NCI-H2029 treated with DMSO at 0.1 percent for 48 hours (cell line): ENCODE measurements at places on chromosomes 1 and 21.

DNA sequence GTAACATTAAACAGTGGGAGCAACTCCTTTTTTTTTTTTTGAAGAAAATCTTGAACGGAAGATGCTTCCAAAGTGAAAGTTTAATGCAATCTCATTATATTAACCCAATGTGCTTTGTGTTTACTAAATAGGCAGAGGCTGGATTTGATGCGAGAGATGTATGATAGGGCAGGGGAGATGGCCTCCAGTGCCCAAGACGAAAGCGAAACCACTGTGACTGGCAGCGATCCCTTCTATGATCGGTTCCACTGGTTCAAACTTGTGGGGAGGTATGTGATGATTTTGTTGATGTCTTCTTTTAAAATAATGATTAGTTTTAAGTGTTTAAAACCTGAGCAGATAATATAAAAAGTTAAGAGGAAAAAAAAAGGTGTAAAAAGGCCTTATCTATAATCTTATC is 74.2 kb upstream of the PGD start:
- DNase-seq, result no peak

DNA sequence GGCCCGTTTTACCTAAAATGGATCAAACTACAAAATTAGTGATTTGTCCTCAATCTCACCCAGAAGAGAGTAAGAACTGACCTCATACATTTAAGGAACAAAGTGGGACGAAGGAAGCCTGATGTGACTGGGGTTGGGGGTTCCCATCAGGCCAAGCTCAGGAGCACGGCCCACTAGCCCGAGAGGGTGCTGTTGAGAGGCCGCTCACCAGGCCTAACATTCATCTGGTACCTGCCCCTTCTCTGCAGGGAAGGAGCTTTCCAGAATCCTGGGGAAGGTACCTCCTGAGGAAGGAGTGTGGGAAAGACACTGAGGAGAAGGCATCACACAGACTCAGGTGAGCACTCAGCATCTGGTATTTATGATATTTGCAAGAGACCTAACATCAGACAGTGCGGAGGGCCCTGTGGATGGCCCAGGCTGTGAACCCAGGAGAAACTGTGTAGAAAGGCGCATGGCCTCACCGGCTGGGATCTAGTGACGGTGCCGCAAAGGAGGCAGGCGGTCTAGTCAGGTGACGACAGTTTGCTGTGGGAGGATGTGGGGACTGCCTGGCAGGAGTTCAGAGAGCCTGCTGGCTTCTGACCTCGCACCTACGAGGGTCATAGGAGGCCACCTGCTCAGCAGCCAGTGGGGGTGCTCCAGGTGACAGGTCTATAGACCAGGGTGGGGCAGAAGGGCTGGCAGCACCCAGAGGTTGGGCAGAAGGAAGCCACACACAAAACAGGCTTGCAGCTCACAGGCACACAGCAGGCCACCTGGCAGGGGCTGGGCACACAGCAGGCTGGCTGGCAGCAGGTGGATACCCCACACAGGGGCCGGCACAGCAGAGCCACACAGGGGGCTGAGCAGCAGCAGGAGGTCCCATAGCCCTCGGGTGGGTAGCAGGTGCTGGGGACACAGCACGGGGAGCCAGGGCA is 543 bp downstream of the KRTAP12-4 start:
- DNase-seq, result no peak

GRCh38 chr1:223873044-223873443 is 27.3 kb upstream of the TP53BP2 start:
- DNase-seq, result no peak

DNA sequence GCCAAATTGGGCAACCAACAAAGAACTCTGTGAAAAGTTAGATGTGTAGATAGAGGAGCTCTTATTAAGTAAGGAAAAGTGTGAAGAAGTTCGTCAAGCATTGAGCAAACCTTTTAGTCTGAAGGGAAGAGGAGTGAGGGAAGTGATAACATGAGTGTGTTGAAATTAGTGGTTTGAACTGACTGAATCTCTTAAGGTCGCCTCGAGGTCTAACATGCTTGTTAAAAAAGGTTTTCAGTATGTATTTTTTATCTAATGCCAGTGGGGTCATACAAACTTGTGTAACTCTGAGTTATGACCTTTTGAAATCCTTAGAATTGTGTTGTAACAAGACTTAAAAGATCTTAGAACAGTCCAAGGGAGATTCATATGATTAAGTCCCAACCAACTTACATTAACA is 34.1 kb downstream of the SOAT1 start:
- no peak for DNase-seq
